ENCODE measurements at places on chromosomes 5 and 9.

- peak; percentile 20 for DNase-seq
Measured at GRCh38 chr9:841371-842209, at the start of gene DMRT1. TSS of gene DMRT1 (plus strand) at chr9:841697. CDS start at chr9:841839, 142 bp downstream.

GRCh38 chr5:113118765-113119164 lies 142.2 kb downstream of the DCP2 start:
- no peak for DNase-seq

DNA sequence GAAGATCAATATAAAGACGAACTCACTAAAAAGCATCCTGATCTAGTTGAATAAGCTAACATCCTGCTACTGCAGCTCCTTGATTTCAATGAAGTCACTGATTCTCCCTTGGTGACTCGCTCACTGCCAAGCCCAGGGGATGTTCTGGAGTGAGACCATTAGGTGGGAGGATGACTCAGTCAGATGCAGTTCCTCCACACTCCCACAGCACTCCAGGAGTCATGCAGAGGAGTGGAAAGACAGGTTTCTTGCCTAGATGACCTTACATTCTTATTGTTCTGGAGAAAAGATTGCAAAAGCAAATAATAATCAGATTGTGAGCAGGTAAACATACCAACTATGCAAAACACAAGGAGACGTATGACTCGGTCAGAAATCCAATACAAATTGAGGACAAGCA lies 15.3 kb downstream of the GCNT4 start:
- peak; percentile 75 for DNase-seq

DNA sequence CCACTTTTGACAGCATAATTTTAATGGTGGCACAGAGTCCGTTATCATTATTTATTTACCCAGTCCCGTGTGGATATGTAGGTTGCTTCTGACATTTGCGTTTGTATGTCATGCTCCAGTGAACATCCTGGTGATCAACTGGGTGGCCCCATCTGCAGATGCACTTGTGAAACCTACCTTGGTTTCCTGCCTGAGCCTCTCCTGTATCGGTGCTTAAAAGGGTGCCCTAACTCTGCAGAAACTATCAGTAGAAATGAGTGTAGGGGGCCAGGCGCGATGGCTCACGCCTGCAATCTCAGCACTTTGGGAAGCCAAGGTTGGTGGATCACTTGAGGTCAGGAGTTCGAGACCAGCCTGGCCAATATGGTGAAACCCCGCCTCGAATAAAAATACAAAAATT lies 92.1 kb upstream of the IER5L start:
- no peak for DNase-seq

GRCh38 chr5:171647904-171648260 lies 137.7 kb upstream of the SMIM23 start:
- DNase-seq, result no peak

GRCh38 chr5:174773371-174773770 lies 49.0 kb downstream of the MSX2 start:
- DNase-seq, result no peak

- no peak for DNase-seq
Measured at GRCh38 chr5:881551-881935, 11.1 kb downstream of the BRD9 start.

DNA sequence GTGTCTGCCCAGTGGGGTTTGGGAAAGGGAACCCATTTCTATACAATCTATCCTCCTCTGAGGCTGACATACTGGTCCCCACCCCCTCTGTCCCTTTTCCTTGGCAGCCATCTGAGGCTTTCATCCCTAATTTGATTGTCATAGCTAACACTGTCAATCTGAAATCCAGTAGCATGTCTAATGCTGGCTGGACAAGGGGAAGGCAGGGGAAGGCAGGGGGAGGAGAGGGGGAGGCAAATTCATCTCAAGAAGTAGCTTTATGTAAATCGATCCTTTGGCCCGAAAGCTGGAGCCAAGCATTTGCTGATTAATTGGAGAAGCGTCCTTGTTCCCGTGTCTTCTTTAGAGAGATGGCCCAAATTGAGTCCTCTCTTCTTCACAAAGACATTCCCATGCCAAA lies 314.1 kb upstream of the PANK3 start:
- no peak for DNase-seq

DNA sequence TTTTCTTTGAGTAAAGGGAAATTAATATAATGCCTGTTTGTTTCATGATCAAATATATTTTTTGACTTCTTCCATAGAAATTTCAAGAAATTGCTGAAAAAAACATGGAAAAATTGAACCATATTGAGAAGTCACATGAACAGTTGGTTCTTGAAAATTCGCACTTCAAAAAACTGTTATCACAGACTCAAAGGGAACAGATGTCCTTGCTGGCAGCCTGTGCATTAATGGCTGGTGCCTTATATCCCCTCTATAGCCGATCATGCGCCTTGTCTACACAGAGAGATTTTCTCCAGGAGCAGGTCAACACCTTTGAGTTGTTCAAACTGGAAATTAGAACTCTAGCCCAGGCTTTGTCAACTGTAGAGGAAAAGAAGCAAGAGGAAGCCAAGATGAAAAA lies 191.4 kb downstream of the CCDC171 start:
- no peak for DNase-seq

- DNase-seq, result no peak
Measured at GRCh38 chr9:11233696-11234095, 620.9 kb upstream of the PTPRD start.

DNA sequence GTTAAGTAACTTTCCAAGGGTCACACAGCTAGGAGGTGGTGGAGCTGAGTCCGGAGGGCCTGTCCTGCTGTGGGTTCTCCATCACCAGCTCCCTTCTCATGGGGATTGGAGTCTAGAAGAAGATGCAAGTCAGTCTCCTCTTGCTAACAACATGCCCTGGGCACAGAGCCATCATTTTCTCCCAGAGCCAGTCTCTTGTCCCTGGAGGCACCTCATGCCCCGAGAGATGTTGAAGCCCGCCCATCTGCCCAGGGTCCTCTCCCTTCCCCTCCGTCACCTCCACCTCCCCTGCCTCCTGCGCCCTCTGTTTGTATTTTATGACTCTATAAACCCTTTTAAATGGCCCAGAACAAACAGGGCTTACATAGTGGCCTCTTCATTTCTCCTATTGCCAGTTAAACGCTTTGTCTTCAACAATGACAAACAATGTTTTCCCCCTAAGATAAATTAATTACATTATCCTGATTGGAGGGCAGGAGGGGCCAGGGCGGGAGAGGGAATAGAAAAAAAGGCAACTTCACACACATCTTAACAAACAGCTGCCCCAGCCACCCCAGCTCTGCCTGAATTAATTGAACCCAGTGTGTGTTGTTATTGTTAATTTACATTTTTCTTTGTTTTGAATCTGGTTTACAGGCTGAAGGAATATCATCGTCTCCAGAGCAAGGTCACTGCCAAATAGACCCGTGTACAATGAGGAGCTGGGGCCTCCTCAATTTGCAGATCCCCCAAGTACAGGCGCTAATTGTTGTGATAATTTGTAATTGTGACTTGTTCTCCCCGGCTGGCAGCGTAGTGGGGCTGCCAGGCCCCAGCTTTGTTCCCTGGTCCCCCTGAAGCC lies 55.8 kb downstream of the ASS1 start:
- no peak for DNase-seq

- no peak for DNase-seq
Measured at GRCh38 chr9:87195306-87195705, 248.0 kb upstream of the GAS1 start.

DNA sequence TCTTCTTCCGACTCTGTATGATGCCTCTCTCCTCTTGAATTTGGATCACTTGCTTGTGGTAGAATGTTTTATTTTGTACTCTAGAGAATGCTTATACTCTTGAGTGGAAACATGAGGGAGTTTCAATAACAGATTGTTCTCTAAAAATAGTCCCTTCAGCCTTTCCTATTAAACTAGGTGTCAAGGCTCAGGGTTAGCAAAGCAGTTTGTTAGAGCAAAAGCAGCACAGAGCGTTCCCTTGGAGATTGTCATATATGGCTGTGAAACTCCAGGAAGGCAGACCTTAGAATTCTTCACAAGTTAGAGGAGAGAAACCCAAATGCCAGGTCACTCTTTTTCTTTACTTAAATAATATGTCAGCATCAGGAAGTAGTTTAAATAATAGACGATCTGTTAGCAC lies 33.0 kb downstream of the MAMDC2 start:
- DNase-seq, result no peak

DNA sequence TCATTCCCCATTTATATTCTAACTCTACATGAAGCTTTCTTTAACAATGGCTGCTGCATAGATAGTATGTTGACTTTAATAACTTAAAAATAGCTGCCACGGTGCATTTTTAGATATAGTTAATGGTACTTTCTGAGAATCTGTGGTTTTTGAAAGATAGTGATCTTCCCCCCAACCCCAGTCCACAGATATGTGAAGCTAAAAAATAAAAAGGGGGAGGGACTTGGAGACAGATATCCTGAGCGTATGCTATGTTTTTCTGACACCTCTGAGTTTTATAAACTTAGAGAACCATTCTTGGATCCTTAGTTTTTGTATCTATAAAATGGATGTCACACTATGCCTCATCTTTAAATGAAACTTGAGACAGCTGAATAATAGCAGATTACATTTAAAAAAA lies 120.5 kb downstream of the SNX18 start:
- no peak for DNase-seq

- no peak for DNase-seq
Measured at GRCh38 chr9:73515216-73515615, 363.6 kb downstream of the ANXA1 start.

DNA sequence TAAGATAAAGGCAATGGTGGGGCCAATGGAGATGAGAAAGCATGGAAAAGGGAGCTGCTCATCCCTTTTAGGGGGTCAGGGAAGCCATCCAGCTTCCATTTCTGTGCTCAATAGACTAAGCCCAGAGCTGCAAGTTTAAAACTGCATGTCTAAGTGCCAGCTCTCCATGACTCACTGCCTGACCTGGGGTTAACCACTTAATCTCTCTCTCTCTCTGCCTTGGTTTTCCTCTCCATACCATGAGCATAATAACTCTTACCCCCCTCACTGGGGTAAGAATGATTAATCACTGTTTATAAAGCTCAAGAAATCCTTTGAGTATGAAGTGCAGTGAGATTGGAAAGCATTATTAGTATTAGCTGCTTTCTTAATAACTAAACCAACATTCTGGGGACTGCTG lies 1382.4 kb upstream of the WWC1 start:
- DNase-seq, result no peak
